Stimulated activated CD4-positive, alpha-beta T cell treated with anti-CD3 and anti-CD28 coated beads, Interleukin-4, amount 100 ng/mL, for 4 hours (primary cell): ENCODE measurements at places on chromosomes 1 and 21.

DNA sequence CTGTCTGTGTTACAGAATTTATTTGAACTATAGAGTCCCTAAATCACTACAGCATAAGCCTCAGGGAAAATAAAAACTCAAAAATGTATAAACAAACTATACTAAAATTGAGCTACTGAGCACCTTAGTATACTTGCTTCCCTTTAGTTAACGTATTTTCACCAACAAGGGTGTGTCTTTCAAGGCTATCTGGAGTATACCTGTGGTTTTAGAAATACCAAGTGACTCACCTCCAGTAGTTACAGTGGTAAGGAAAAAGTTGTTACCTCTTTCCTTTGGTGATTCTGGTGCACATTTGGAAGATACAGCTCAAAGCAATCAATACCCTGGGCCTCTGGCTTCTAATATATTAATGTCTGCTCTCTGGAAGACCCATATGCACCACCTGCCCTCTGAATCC lies 68.0 kb upstream of the C1orf105 start:
- DNase-seq: no peak

DNA sequence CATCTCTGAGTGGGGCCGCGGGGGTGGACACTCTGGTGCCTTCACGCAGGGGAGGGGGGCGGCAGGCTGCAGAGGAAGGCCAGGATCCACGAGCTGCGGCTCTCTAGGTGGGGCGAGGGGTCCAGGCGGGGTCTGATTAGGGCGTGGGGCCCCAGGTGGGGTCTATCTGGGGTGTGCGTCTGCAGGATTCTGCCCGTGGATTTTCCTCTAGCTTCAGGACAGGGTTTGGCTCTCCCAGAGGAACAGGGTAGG lies 6.3 kb downstream of the JMJD4 start:
- no peak for DNase-seq

DNA sequence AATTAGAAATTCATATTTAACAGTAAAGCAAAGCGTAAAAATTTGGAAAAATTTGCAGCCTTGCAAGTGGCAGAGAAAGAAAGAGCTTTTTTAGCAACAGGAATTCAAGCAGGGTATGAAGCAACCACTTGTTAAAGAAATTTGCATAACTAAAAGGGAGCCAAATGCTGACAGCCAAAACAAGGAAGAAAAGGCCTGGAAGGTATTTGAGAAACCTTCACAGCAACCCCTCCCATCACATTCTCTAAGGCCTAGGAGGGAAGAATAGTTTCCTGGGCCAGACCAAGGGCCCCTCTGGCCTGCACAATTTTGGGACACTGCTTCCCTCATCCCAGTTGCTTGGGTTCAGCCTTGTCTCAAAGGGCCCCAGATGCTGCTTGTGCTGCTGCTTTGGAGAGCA lies 672.4 kb upstream of the TMPRSS15 start:
- DNase-seq: no peak

- peak; percentile 15 for DNase-seq
These were observed at the start of gene TRIM58 for GRCh38 chr1:247857069-247857984. TRIM58 (plus strand) TSS chr1:247857187; CDS start chr1:247857247, 60 bp downstream.

DNA sequence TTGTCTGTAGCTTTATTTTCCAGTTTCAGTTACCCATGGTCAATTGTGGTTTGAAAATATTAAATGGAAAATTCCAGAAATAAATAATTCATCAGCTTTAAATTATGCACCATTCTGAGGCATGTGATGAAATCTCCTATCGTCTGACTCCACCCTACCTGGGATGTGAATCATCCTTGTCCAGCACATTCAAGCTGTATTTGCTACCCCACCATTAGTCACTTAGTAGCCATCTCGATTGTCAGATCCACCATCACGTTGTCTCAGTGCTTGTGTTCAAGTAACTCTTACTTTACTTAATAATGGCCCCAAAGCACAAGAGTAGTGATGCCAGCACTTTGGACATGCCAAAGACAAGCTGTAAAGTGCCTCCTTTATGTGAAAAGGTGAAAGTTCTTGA lies 4.0 kb downstream of the STPG1 start:
- DNase-seq: no peak

DNA sequence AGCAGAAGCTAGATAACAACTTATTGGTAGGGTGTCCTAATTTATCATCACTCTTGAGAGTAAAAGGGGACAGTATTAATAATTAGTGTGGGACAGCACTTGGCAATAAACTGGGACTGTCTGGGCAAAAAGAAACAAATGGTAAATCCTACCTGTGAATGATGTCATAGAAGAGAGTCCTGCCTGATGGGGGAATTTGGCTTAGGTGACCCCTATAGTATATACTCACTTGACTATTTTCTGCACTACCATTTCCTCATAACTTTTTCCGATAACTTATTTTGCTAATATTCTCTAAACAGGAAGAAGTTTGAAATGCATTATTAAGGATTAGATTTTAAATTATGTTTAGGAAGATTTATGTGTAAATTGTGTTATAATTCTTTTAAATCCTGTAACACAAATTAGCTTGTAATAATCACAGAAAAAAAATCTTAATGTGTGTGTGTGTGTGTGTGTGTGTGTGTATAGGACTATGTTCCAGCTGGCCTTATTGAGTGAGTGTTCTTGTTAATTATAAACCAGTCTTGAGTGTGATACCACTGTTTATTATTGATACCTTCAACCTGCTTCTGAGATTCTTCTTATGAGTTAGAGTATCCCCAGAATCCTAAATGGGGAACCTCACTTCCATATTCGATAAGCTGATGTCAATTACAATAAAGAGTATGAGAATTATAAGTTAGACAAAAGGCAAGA lies 144.2 kb upstream of the C1orf105 start:
- no peak for DNase-seq

GRCh38 chr21:33115631-33116510 lies 45.9 kb downstream of the OLIG1 start:
- no peak for DNase-seq

GRCh38 chr1:111603979-111604378 lies 15.6 kb upstream of the RAP1A start:
- peak; percentile 75 for DNase-seq

DNA sequence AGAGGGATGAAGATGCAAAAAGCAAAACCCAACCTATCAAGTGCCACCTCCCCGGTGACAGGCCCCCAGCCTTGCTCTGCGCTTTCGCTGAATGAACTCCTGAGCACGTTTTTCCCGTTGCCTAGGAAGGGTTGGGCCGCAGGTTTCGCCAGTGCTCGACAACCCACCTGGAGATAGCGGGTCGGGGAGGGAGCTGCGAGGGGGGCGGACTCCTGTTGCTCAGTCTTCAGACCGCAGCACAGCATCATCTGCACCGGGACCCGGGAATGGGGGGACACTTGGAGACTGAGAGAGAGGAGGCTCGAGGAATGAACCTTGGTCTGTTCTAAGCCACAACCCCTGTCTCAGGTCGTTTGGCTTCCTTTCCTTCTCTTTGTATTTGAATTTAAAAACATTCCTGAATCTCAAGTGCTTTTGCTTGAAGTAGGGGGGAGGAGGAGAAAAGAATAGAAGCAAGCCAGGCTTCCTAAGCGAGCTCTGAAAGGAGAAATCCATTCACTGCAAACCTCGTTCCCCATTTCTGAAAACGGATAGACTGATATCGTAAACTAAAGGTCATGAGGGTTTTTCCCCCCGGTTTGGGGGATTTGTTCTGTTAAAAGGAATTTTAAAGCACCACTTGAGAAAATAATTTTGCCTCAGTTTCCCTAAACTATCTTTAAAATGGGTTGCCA lies 1.2 kb downstream of the AK5 start:
- DNase-seq: peak; percentile 23

- DNase-seq: no peak
These were observed 95.3 kb downstream of the FOXD2 start for GRCh38 chr1:47532921-47533792.

DNA sequence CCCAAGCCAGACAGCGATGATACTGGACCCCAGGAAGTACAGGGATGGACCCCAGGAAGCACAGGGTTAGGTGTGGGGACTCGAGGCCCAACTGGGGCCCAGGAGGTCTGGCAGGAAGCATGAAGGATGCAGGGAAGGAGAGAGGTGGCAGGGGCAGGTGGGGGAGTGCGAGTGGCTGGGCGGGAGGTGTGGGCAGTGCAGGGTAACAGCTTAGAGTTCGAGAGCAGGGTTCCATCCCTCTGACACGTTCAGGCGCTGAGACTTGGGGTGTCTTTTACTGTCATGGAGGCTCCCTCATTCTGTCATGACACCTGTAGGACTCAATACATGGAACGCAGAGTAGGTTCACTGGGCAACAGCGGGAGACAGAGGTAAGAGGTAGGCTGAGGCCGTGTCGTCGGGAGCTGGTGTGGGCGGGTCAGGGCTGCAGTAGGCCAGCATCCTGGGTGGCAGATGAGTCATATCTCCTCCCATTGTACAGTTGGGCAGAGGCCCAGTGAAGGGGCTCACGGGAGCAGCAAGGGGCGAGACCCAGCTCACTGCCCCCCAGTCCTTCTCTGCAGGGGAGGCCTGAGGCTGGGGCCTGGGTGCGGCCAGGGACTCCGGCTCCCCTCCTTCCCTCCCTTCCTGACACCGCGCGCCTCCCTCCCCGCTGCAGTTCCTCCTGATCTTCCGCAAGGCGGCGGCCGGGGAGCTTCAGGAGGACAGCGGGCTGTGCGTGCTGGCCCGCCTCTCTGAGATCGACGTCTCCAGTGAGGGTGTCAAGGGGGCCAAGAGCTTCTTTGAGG lies 11.6 kb upstream of the CTRC start:
- no peak for DNase-seq

- no peak for DNase-seq
These were observed 75.4 kb downstream of the SLC25A24 start for GRCh38 chr1:108124622-108125311.

DNA sequence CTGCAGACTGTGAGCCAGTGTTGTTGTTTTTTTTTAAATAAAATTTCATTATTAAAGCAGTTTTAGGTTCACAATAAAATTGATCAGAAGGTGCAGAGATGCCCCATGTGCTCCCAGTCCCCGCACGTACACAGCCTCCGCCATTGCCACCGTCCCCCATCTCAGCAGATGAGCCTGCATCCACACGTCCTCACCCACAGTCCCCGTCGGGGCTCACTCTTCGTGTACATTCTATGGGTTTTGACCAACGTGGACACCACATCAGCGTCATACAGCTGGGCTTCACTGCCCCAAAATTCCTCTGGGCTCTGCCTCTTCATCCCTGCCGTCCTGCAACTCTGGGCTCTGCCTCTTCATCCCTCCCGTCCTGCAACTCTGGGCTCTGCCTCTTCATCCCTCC lies 11.6 kb upstream of the ARHGEF16 start:
- DNase-seq: no peak

GRCh38 chr1:228236744-228237143 lies 28.9 kb downstream of the OBSCN start:
- no peak for DNase-seq

GRCh38 chr21:16536140-16536539 lies 806.4 kb downstream of the USP25 start:
- DNase-seq: no peak
